Cardiac muscle cell (in vitro differentiated cells and primary cell): ENCODE measurements at places on chromosomes 7 and 10. TPM values are rescaled to one million over a fixed set of nuclear protein-coding genes. Genes with fewer than 3 reads are reported as not detected.

The PTF1A gene
- total RNA-seq, result not detected in 2 replicates

GRCh38 chr10:68517188-68517587 lies 10.1 kb downstream of the SLC25A16 start:
- no peak for DNase-seq
- H3K27ac ChIP-seq, result no peak overlapping the region
- H3K27me3 ChIP-seq, result no peaks in the 10 kb centered on the region
- H3K4me1 ChIP-seq, result no peaks in the 10 kb centered on the region
- H3K36me3 ChIP-seq, result no peaks in the 10 kb centered on the region
- H3K4me3 ChIP-seq, result no peak overlapping the region

The CNNM1 gene
- 2.2 and 2.8 TPM in 2 replicates for total RNA-seq

DNA sequence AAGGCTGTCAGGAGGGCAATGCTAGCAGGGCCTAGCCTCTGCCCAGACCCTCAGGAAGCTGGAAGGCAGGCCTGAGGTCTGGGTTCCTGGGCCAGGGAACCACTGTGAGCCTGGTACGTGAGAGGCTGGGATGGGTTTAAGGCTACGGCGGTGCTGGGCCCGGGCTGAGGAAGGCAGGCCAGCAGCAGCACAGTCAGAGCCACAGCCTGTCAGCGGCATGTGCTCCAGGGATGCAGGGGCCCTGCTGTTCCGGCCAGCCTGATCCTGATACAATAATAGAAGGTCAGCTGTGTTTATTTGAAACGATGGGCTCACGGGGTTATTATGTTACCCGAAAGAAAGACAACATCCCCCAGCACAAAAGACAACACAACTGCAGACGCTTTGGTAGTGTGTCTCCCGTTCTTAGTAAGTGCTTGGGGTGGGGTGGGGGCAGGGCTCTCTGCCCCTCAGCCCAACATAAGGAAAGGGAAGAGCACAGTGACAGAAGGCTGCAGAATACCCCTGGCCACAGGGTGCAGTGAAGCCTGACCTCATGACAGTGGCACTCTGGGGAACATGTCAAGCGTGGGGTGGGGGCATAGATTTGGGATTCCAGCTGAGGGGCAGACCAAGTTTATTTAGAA lies 95.0 kb downstream of the COL13A1 start:
- no peak overlapping the region for H3K27ac ChIP-seq
- peaks cover 5% of the 10 kb centered on the region for H3K36me3 ChIP-seq
- H3K27me3 ChIP-seq, result no peaks in the 10 kb centered on the region
- H3K4me1 ChIP-seq, result peaks cover 14% of the 10 kb centered on the region
- DNase-seq, result no peak

GRCh38 chr10:49768731-49769130 lies 6.6 kb upstream of the OGDHL start:
- H3K27ac ChIP-seq, result no peak overlapping the region
- no peaks in the 10 kb centered on the region for H3K36me3 ChIP-seq
- peaks cover 25% of the 10 kb centered on the region for H3K27me3 ChIP-seq
- no peaks in the 10 kb centered on the region for H3K4me1 ChIP-seq

DNA sequence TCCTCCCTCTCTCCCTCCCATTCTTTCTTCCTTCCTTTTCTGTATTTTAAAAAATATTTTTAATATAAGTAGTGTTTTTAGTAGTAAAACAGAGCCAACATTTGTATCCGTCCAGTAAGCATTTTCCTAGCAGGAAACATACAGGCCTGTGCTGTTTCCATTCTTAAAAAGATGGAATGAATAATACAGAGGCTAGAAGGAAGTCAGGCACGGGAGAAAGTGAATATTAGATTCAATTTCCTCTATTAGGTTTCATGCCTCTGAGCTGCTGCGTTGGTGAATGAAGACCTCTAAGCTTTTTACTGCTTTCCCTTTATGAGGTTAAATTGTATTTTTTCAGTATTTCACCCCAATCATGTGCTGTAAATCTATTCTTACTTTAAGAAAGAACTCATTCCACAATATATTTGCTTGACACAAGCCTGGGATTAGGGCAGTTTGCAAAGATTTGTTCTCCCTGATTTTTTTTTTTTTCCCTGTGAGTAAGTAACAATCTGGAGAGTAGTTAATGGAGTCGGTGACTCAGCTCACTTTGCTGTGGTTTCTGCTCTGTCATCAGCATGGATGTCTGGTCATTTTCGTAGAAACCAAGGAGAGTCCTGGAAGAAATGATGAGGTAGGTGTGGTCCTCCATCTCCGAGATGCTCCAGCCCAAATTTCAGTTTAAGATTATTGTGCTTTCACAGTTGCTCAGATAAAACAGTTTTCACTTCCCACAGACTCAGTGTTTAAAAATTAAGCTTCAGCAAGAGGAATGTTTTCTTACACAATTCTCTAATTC lies 76.1 kb upstream of the PITRM1 start:
- DNase-seq, result peak; percentile 85
- no peaks in the 10 kb centered on the region for H3K36me3 ChIP-seq
- no peaks in the 10 kb centered on the region for H3K4me1 ChIP-seq
- H3K27me3 ChIP-seq, result peaks cover 24% of the 10 kb centered on the region
- H3K27ac ChIP-seq, result no peak overlapping the region

DNA sequence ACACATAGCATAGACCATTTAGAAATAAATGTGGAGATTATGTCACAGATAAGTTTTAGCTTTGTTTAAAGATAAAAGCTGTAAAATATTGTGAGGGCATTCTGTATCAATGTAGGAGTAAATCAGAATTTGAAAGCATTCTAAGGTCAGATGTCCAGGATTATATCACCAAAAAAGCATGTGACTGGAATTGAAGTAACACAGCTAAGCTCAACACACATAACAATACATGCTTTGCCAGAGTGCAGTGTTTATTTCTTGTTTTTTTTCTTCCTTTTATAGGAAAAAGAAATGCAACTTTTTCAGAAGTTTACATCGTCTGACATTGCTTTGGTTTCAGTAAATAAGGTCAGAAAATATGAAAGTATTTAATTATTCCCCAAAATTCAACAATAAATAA lies 183.4 kb downstream of the HTR7 start:
- no peak overlapping the region for H3K27ac ChIP-seq
- H3K36me3 ChIP-seq, result no peaks in the 10 kb centered on the region
- H3K4me1 ChIP-seq, result no peaks in the 10 kb centered on the region
- no peak for DNase-seq

DNA sequence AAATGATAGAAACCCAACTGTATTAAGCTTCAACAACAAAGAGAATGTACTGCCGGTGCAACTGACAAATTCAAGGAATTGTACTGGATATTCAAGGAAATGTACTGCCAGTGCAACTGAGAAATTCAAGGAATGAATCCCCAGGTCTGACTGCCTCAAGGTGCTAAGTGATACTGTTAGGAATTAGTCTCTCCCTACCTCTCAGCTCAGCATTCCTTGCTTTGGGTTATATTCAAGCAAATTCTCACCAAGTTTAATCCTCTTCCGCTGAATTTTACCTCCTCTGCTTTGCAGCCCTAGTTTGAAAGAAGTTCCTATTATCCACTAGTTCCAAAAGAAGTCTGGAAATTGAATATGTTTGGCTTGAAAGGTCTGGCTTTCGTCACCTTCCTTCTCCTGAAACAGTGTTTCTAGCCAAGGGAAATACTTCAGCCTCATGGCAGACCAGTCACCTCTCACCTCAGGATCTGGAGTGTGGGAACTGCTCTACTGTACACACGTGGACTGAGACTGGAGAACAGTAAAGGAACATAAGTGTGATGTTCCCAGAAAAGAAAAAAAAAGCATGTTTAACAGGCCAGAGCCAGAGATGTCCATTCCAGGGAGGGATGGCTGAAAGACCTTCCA lies 60.4 kb downstream of the SORCS1 start:
- H3K36me3 ChIP-seq, result no peaks in the 10 kb centered on the region
- peaks cover 28% of the 10 kb centered on the region for H3K4me1 ChIP-seq
- no peak overlapping the region for H3K4me3 ChIP-seq

DNA sequence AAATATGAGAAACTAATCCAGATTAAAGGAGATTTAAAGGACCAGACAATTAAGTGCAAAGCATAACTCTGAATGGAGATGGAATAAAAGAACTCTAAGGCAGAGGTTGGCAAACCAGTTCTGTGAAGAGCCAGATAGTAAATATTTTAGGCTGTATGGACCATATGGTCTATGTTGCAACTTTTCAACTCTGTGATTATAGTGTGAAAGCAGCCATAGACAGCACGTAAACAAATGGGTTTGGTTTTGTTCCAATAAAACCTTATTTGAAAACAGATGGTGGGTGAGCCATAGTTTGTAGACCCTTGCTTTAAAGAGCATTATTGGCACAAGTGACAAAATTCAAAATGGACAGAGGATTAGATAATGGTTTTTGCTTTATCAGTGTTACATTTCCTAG lies 884.1 kb downstream of the CCSER2 start:
- no peaks in the 10 kb centered on the region for H3K36me3 ChIP-seq
- H3K27ac ChIP-seq, result no peak overlapping the region
- H3K4me3 ChIP-seq, result no peak overlapping the region
- no peak for DNase-seq
- H3K27me3 ChIP-seq, result no peaks in the 10 kb centered on the region

- DNase-seq, result no peak
- no peaks in the 10 kb centered on the region for H3K4me1 ChIP-seq
- no peak overlapping the region for H3K4me3 ChIP-seq
- H3K27me3 ChIP-seq, result no peaks in the 10 kb centered on the region
- H3K36me3 ChIP-seq, result no peaks in the 10 kb centered on the region
Measured at GRCh38 chr7:40493609-40494051, 358.8 kb downstream of the SUGCT start.

GRCh38 chr10:22451346-22451745 lies 106.0 kb downstream of the SPAG6 start:
- H3K36me3 ChIP-seq, result no peaks in the 10 kb centered on the region
- no peak overlapping the region for H3K27ac ChIP-seq
- no peak for DNase-seq
- no peak overlapping the region for H3K4me3 ChIP-seq

The HPS6 gene
- 35.2 and 44.4 TPM in 2 replicates for total RNA-seq

The UNCX gene
- total RNA-seq, result 6.4 and 11.8 TPM in 2 replicates

The C1QL3 gene
- 0.35 TPM in 1 of 2 replicates, not detected in the other for total RNA-seq

The KBTBD2 gene
- total RNA-seq, result 28.8 and 41.6 TPM in 2 replicates
